ENCODE measurements at places on chromosomes 7 and 10.

GRCh38 chr10:77392851-77393250, 244.8 kb downstream of the KCNMA1 start:
- DNase-seq = no peak

GRCh38 chr7:70763961-70764691, 367.8 kb upstream of the GALNT17 start:
- no peak for DNase-seq

DNA sequence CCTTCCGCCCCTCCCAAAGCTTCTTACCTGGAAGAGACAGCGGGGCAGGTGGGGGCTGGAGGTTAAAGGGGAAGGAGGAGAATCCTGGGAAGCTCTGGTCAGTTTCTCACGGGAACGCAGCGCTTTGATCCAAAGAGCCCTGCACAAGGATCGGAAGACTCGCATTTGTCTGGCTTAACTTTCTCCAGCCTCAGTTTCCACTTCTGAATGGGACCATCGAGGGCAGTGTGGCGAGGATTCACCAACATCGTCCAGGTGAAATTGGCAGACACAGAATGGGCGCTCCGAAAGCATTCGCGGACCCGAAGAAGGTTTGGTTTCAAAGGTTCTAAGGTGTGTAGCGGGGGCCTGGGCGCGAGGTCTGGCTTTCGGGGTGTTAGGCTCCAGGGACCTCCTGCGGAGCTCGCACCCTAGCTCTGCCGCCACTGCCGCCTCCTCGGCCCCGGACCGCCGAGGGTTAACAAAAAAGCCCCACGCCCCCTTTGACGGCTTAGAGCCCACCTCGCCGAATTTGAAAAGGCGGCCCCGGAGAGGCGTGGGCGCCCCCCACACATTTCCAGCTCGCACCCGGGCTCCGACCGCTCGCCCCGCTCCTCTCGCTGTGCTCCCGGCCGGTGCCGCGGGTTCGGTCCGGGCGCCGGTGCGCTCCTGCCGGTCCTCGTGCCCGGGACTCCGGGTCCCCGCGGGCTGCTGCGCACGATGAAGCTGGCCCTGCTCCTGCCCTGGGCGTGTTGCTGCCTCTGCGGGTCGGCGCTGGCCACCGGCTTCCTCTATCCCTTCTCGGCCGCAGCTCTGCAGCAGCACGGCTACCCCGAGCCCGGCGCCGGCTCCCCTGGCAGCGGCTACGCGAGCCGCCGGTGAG, at the start of gene COL26A1:
Gene COL26A1 (plus strand): TSS at position 542 of the 862 bp plus-strand sequence. CDS start 158 bp downstream, at position 700.
- DNase-seq = peak; percentile 21

DNA sequence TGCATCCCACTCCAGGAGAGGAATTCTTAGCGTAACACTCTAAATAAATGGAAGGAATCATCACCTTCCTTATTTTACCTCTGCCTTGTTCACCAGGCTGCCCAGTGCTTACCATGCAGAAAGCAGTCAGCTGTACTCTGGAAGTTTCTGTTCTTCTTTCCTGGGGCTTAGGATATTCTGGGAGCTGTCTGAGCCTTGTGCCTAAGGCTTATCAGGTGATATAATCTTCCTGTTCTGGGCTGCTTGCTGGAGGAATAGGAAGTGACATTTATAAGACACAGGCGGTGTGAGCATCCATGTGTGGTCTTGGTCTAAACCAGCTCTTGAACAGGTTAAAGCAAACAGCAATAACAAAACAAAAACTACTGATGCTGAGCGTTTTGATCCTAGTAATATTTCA, 13.5 kb downstream of the KCTD7 start:
- DNase-seq = no peak

DNA sequence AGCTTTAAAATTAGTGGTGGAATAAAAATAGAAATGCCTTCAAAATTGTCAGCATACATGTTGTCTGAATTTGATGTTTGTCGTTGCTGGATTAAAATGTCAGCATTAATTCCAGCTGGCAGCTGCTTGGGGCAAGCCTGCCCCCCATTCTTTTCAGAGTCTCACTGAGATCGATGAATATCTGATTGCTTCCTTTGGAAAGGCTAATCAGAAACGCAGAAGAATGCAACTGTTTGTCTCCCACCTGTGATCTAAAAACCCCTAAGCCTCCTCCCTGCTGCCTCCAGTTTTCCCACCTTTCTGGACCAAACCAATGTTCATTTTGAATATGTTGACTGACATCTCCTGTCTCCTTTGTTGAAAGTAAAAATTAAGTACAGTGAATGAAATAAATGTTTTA, 27.9 kb upstream of the BNIP3 start:
- DNase-seq = no peak

GRCh38 chr7:41750661-41751540, 48.0 kb upstream of the INHBA start:
- no peak for DNase-seq
